ENCODE measurements at places on chromosomes 1 and 21. TPM values are rescaled to one million over a fixed set of nuclear protein-coding genes. Genes with fewer than 3 reads are reported as not detected.

FAM163A gene
- total RNA-seq = not detected

MFAP2 gene
- total RNA-seq = 53.4 TPM

PEAR1 gene
- 7.3 TPM for total RNA-seq

GBP4 gene
- total RNA-seq = 0.14 TPM

STYXL2 gene
- not detected for total RNA-seq

TACSTD2 gene
- 103 TPM for total RNA-seq

TRAF3IP3 gene
- not detected for total RNA-seq

MYCL gene
- 5.6 TPM for total RNA-seq

BTG3 gene
- total RNA-seq = 54.2 TPM

ANKRD35 gene
- 0.21 TPM for total RNA-seq

AADACL4 gene
- total RNA-seq = not detected

PSMA5 gene
- 101 TPM for total RNA-seq

GSTM5 gene
- total RNA-seq = not detected

RYR2 gene
- not detected for total RNA-seq

KIF2C gene
- 49.1 TPM for total RNA-seq

EXTL1 gene
- total RNA-seq = 0.04 TPM

KCNA2 gene
- total RNA-seq = not detected

GPR25 gene
- total RNA-seq = not detected

CFAP126 gene
- total RNA-seq = not detected

FLG2 gene
- total RNA-seq = 0.04 TPM

ACOT11 gene
- total RNA-seq = 2.7 TPM

FOXD2 gene
- 0.14 TPM for total RNA-seq

ALG14 gene
- 5.4 TPM for total RNA-seq

S100A7A gene
- total RNA-seq = not detected

INSRR gene
- not detected for total RNA-seq

NHLH2 gene
- 0.07 TPM for total RNA-seq

RSPO1 gene
- not detected for total RNA-seq

CAPZB gene
- total RNA-seq = 196 TPM

OR2L3 gene
- total RNA-seq = not detected

OR2AK2 gene
- not detected for total RNA-seq

RGS4 gene
- 0.31 TPM for total RNA-seq

ZBTB21 gene
- 21.7 TPM for total RNA-seq

NUF2 gene
- total RNA-seq = 30.0 TPM

KCNJ6 gene
- not detected for total RNA-seq

SPRR5 gene
- total RNA-seq = 0.32 TPM

SARS1 gene
- 225 TPM for total RNA-seq

TNFRSF4 gene
- total RNA-seq = not detected

PLPPR5 gene
- total RNA-seq = 0.20 TPM

Data from foreskin keratinocyte (primary cell).